HepG2 (cell line): ENCODE measurements at places on chromosomes 1 and 21. TPM values are rescaled to one million over a fixed set of nuclear protein-coding genes. Genes with fewer than 3 reads are reported as not detected.

ATP1A4 gene
- total RNA-seq = not detected in 2 replicates

DNAJC28 gene
- total RNA-seq = 2.5 and 3.3 TPM in 2 replicates

LHX8 gene
- not detected in 2 replicates for total RNA-seq

COA7 gene
- total RNA-seq = 30.4 and 60.7 TPM in 2 replicates

SPRR3 gene
- total RNA-seq = not detected in 2 replicates

EDARADD gene
- not detected in 2 replicates for total RNA-seq

KIF14 gene
- total RNA-seq = 11.2 and 17.5 TPM in 2 replicates

HEYL gene
- 0.04 TPM in 1 of 2 replicates, not detected in the other for total RNA-seq

NPHS2 gene
- total RNA-seq = not detected in 2 replicates

HHIPL2 gene
- 0.07 and 0.53 TPM in 2 replicates for total RNA-seq

GGPS1 gene
- 42.6 and 59.1 TPM in 2 replicates for total RNA-seq

HPDL gene
- not detected in 2 replicates for total RNA-seq

USP24 gene
- total RNA-seq = 47.6 and 59.5 TPM in 2 replicates

LSS gene
- total RNA-seq = 73.5 and 113 TPM in 2 replicates

ITGB2 gene
- 1.6 and 4.2 TPM in 2 replicates for total RNA-seq

CR1L gene
- total RNA-seq = not detected in 2 replicates

LCE1D gene
- total RNA-seq = not detected in 2 replicates

HS2ST1 gene
- 51.2 and 58.7 TPM in 2 replicates for total RNA-seq

ACKR1 gene
- total RNA-seq = not detected in 2 replicates

RBBP4 gene
- 166 and 305 TPM in 2 replicates for total RNA-seq

GIPC2 gene
- total RNA-seq = 21.6 and 39.7 TPM in 2 replicates

IL23R gene
- not detected in 2 replicates for total RNA-seq

PRRX1 gene
- not detected in 2 replicates for total RNA-seq

CDA gene
- total RNA-seq = 0.66 and 0.72 TPM in 2 replicates

ARHGEF16 gene
- total RNA-seq = 15.9 and 20.3 TPM in 2 replicates

RGS1 gene
- not detected in 2 replicates for total RNA-seq

IL19 gene
- not detected in 2 replicates for total RNA-seq

RCSD1 gene
- total RNA-seq = not detected in 2 replicates

ORC1 gene
- 23.5 and 32.5 TPM in 2 replicates for total RNA-seq

UTP25 gene
- 5.7 and 6.6 TPM in 2 replicates for total RNA-seq

ASPM gene
- total RNA-seq = 29.1 and 35.8 TPM in 2 replicates

SEMA6C gene
- total RNA-seq = 0.80 and 1.4 TPM in 2 replicates

CCT3 gene
- total RNA-seq = 615 and 870 TPM in 2 replicates

CEP350 gene
- 35.9 and 46.6 TPM in 2 replicates for total RNA-seq
